Neural progenitor cell (in vitro differentiated cells): ENCODE measurements at places on chromosomes 12 and 14.

- no peak for DNase-seq
Observed at GRCh38 chr14:63214417-63215196, 10.4 kb downstream of the RHOJ start.

DNA sequence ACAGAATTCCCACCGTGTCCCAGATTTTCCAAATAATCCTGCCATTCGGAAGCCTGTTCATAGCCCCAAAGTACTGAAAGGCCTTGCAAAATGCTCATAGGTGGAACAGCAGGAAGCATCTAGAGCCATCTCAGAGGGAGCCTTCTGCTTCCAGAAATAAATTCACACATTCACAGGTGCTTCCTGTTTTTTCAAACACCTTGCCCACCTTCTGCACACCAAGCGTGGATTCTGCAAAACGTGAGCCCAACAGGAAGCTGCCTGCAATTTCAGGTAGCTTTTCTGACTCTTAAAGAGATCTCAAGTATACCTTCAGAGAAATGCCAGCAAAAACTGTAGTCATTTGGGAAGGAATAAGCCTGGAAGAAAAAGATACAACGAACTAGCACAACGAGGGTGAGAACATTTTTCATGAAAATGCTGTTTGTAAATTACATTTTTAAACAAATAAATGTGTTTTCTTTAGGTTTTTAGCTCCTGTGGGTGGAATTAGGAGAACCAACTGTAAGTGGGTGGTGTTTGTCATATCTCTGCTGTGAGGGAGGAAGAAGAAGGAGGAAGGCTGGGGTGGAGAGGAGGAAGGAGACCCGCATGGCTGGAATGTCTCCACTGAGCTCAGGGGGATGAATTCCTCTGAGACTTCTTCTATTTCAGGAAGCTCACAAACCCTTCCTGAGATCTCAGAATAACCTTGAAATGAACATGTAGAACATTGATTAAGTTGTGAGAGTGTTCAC, at the start of gene IFNG-AS1:
IFNG-AS1 (plus strand) TSS at position 264 of the 737 bp plus-strand sequence.
- no peak for DNase-seq

- no peak for DNase-seq
Observed at GRCh38 chr12:91103624-91104023, 7.7 kb downstream of the LUM start.

- no peak for DNase-seq
Observed at GRCh38 chr12:48712209-48712608, 4.3 kb downstream of the CCNT1 start.

DNA sequence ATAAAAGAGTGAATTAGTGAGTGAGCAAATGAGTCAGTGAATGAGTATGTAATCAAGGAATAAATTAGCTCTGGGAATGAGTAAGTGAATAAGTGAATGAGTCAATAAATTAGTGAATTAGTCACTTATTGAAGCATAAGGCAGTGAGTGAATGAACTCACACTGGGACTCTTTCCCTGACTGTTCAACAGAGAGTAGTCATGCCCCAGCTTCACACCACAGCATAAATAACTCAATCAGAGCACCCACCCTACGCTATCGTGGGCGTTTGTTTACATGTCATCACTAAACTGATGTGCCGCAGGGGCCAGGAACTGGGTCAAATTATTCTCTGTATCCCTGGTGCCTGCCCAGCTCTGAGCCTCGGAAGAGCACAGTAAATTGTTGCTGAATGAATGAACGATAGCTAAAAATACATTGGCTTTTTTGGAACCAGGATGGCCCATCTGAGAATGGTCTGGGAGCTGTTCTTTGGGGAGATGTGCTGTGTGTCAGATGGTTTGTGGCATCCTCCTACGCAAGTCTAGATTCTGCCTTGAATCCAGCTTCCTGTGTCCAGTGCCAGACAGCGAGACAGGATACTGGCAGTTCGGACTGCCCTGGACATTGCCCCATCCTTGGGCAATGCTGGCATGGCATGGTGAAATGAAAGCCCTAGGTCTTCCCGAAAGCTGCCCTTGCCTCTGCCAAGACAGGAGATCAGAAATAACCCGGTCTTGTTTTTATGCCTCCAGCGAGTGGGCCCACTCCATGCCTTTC, 98.0 kb upstream of the RTL1 start:
- DNase-seq, result no peak

- DNase-seq, result no peak
Observed at GRCh38 chr12:41223600-41223999, 35.5 kb downstream of the PDZRN4 start.

DNA sequence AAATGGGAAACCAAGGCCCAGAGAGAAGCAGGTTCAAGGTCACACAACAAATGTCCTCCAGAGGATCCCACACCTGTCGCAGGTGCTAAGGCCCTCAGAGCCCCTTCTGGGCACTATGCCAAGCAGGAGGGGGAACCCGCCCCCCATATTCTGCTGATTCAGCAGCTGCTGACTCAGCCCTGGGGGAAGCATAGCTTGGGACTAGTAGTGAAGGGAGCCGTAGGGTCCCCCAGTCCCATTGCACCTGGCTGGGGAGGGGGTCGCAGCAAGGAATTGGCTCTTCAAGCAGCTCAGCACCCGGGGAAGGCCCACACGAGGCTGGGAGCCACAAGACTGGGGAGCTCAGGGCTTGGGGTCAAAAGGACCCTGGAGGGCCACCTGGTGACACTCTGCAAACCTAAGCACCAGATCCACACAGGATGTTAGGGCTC, 1.0 kb downstream of the RASAL1 start:
- no peak for DNase-seq
